NCI-H1436 treated with DMSO at 0.1 percent for 48 hours (cell line): ENCODE measurements at places on chromosomes 3 and 15.

- no peak for DNase-seq
These were observed 35.9 kb upstream of the PTPN23 start for GRCh38 chr3:47344971-47345370.

- DNase-seq, result no peak
These were observed 31.1 kb downstream of the ADAMTS17 start for GRCh38 chr15:100310513-100311153.

DNA sequence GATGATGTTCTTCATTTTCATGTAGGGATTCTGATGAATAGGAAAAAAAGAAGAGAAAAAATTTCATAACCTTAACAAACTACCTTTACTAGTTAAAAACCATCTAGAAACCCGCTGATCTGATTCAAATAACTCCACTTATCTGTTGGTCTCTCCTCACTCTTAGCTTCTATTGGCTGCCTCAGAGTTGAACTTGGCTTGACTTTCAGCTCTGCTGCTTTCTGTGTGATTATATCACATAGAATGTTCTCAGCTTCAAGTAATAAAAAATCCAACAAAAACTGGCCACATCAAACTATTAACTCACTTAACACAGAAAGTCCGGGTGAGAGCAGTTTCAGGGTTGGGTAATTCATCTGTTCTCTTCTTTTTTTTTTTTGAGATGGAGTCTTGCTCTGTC is 126.8 kb upstream of the RASGRP1 start:
- no peak for DNase-seq

DNA sequence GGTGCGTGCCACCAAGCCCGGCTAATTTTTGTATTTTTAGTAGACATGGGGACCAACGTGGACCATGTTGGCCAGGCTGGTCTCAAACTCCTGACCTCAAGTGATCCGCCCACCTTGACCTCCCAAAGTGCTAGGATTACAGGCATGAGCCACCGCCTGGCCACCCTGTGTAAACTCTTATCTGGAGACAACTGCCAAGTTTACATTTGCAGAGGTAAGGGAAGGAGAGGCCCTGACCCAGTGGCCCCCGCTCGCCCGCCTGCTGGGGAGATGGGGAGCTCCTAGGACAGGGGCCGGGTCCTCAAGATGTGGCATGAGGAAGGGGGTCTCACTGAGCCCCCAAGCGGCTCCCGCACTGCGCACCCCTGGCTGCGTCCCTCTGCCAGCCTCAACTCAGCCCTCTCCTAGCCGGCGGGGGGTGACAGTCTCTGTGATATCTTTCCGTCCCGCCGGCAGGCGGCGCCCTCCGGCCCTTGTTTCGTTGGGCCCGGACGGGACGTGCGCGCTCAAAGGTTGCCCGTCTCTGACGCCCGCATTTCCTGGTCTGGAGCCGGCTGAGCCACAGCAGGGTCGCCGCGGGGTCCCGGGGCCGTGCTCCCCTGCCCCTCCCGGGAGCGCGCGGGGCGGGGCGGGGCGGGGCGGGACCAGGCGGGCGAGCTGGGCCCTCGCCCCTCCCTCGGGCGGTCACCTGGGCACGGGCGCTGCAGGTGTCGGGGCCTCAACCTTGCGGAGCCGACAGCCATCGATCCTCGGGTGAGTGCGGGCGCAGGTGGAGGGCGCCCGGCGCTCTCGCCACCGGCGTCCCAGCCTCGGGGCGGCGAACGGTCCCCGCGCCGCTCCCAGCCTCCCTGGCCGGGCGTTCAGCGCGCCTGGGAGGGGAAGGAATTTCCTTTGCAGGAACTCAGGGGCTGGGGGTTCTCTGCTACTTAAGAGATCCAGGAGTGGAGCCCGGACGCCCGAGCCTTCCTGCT is at the start of gene GPR160:
Gene GPR160, plus strand, starts transcription at position 533 of the 971 bp plus-strand sequence. CDS start 45,978 bp downstream, outside the sequence.
- peak; percentile 30 for DNase-seq

DNA sequence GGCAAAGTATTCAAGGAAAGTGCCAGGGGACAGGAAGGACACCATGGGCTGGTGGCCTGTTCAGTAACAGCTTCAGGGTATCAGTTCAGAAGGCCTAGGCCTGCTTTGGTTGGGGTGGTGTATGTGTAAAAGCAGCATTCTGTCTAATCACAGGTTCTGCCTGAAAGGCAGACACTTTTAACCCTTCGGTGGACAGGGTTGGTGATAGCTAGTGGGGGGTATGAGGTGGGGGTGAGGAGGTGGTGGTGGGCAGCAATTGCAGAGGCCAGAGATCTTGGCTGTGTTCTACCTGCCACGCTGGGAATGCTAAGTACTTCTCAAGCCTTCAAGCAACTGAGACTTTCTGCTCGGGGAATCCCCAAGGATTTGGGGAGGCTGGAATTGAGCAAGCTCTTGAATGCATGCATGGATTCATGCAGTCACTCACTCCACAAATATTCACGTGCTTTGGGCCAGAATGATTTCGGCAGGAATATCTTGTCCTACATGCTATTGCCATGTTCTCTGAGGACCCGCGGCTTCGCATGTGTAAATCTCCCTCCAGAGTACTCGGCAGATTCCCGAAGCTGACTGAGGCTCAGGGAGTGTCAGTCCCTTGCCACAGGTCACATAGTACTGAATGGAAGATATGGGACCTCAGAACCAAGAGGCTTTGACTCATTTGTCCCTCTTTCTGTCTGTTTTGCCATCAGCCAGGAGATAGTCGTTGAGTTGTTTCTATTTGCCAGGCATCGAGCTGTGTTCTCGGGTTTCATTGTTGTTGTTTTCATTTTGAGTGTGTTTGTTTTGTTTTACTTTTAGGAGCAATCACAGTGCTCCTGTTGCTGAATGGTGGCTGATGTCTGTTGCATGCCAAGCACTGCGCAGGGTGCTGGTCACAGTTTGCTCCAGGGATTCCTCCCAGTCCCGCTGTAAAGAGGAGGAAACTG is 65.5 kb downstream of the SMAD3 start:
- no peak for DNase-seq

DNA sequence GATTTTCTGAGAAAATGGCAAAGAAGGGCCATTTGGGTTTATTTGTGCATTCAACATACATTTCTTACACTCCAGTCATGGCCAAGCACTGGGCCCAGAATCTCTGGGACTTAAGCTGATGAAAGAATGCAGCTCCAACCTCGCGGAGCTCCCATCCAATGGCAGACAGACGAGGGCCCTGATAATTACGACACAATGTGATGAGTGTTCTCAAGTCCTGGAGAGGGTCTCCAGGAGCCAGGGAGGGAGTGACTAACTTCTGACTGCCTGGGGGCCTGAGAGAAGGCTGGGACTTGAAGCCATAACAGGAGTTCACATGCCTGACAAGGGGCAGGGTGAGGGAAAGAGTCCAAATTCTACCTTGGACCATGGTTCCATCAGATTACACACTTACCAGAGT is 42.6 kb upstream of the BNC1 start:
- no peak for DNase-seq

- no peak for DNase-seq
These were observed 618.1 kb downstream of the RBMS3 start for GRCh38 chr3:29899021-29899420.

DNA sequence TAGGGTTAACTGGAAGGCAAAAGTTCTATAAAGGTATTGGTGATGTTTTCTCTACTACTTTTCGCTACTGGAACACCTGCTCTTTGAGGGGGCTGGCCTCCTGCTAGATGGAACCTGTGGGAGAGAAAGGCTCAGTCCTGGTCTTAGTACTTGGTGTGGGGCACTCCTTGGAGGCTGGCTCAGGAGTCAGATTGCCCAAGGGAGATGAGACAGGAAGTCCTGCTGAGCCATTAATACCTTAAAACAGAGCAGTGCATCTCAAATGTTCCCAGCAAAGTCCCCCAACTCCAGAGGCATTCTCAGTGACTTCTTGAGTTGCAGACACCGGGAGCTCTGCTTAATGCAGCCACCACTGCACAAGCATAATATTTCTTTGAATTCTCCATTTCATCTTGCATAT is 3.1 kb upstream of the ADAMTSL3 start:
- no peak for DNase-seq

DNA sequence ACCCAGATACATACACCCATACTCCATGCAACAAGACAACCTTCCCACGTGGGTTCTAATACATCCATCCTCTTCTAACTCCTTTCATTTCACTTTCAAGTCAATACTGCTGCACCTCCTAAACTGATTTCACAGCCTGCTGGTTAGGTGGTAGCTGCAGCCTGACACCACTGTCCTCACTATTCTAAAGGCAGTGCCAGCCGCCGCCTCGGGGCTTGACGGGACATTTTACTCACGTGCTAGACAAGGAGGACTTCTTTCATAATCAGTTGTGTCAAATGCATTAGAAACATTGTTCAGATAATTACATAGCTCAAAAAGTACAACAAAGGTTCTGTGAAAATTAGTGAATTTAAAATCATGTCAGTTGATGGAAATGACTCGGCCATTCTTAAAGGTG is 6.3 kb downstream of the UROC1 start:
- no peak for DNase-seq

DNA sequence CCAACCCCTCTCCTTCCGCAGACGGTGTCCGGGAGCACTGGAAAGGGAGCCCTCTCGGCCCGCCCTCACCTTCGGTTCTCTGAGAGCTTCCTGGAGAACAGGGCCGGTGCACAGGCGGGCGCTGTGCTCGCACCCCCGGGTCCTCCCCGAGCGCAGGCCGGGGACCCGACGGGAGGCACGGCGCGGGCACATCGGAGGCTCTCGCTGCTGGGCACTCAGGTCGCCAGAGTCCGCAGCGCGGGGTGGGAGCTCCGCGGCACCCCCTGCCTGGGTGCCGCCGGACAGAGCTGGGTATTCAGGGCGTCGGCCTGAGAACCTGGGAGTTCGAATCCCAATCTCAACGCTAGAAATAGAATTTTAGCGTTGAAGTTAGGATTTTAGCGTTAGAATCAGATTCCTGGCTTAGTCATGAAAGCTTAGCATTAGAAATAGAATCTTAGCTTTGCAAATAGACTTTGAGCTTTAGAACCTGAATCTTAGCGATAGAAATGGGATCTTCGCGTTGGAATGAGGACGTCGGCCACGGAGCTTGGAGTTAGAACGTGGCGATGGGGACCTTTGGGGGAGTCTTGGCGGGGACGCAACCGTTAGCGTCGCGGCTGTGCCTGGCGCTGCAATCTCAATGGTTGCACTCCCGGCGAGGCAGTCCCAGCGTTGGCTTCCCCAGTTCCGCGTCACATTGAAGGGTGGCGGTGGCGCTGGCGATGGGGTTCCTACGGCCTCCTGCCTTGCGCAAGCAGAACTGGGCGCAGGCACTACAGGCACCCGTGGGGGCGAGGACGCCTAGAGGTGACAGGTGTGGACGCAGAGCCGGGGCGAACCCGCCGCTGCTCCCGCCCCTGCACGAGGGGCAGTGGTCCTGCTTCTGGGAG is 549 bp downstream of the TRH start:
- DNase-seq, result no peak

DNA sequence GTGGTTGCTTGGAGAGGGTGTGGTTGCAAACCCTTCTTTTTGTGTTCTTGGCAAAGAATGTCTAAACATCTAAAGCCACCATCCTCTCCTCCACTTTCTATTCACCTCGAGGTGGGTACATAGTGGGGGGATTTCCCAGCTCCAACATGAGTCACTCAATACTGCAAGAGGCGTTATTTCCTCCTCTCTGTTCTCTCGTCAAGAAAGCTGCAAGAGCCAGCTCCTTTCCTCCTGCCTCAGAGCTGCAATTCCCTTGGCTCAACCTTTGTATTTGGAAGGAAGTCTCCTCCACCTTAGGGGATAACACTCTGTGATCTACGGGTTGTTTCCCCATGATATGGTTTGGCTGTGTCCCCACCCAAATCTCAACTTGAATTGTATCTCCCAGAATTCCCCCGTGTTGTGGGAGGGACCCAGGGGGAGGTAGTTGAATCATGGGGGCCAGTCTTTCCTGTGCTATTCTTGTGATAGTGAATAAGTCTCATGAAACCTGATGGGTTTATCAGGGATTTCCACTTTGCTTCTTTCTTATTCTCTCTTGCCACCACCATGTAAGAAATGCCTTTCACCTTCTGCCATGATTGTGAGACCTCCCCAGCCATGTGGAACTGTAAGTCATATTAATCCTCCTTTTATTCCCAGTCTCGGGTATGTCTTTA is 138.4 kb downstream of the PLCL2 start:
- no peak for DNase-seq

GRCh38 chr3:140128631-140129030 is 193.6 kb downstream of the CLSTN2 start:
- no peak for DNase-seq

DNA sequence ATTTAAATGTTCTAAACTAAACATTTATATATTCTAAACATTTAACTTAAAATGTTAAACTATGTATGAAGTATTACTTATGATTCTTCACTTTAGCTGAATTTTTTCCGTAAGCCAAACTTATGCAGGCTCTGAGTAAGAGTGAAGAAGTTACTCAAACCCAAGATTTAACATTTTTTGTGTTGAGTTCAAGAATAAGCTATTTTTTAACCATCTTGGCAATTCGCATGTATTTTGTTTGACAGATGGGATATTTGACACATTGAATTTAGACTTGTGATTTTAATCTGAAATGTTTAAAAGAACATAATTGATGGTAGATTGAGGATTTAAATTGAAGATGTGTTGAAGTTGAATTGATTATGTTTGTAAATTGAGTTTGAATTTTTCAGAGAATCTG is 14.6 kb upstream of the PPP2R3A start:
- DNase-seq, result no peak

- DNase-seq, result no peak
These were observed 49.3 kb upstream of the ROBO2 start for GRCh38 chr3:76990606-76991005.

DNA sequence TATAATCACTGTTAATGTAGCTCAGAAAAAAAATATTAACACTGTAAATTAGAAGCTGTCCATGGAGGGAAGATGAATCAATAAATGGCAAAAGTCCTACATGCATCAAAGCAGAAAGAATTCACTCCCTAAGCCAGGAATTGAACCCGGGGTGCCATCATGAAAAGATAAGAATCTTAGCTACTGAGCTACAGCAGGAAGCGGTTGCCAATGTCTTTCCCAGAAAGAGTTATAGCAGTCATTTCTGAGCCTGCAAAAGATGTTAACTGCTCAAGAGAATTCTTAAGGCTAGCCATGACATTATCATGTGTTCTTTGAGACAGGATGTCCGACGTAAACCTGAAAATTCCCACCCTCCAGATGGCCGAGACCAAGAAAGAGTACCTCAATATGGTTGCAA is 47.4 kb upstream of the MKRN3 start:
- no peak for DNase-seq

DNA sequence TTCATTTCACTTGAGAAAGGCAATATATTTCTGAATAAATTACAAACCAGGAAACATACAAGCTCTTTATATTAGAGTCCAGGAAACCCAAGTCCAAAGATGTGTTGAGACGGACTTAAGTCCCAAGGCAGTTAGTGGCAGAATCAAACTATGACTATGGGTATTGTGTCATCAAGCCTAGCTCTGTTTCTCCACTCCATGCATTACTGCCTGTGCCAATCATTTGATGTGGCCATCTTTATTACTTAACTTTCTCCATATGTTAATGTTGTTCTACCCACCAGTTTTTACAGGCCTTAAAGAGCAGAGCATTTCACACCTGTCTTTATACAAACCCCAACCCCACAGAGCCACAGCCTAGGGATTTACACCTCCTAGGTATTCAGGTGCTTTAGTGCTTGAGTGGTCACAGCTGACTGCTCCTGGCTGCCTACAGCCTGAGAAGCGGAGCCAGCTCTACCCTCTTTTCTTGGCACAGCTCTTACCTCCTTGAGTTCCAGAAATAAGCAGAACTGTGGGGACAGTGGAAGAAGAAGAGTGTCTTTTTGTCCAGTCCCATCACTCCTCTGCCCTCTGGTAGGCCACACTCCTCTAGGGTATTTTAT is 92.1 kb downstream of the DTWD1 start:
- DNase-seq, result no peak
